ENCODE measurements at places on chromosomes 11 and 22.

GRCh38 chr11:111514216-111515031, at the start of gene HOATZ:
TSS of gene HOATZ (plus strand) at chr11:111514778. CDS start at chr11:111514785, 7 bp downstream.
- no peak for DNase-seq

- no peak for DNase-seq
Measured at GRCh38 chr11:95849087-95849825, 59.0 kb downstream of the CEP57 start.

GRCh38 chr11:19903620-19904069, 191.0 kb downstream of the NAV2 start:
- no peak for DNase-seq

DNA sequence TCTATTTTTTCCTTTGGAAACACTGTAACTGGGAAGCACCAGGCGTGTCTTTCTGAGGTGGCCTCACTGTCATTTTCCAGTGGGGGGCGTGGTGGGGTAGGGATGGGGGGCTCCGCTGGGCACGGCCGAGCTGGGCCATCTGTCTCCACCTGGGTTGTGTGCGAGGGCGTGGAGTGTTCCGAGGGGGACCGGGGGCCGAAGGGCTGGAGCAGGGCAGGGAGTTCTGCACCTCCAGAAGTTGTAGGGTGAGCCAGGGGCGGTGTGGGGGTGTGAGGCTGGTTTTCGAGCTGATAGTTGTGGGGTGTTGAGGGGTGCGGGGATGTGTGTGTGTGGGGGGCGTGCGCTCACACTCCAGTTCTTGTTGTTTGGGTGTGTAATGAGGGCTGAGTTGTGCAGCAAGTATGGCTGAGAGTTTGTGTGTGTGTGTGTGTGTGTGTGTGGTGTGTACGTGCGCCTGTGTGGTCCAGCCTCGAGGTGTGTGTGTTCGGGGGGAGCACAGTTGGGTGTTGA, 10.8 kb downstream of the YPEL4 start:
- DNase-seq: no peak

DNA sequence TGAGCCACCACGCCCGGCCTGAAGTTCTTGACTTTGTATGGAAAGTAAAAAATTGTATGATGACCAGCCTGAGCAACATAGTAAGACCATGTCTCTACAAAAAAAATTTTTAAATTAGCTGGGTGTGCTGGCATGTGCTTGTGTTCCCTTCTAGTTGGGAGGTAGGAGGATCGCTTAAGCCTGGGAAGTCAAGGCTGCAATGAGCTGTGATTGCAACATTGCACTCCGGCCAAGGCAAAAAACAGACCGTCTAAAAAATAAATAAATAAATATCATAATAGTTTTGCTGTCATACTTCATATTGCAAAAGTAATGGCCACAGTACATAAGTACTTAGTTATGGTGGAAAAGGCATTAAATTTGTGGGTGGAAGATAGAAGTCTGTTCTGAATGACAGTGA, 3.4 kb downstream of the AGBL2 start:
- no peak for DNase-seq

DNA sequence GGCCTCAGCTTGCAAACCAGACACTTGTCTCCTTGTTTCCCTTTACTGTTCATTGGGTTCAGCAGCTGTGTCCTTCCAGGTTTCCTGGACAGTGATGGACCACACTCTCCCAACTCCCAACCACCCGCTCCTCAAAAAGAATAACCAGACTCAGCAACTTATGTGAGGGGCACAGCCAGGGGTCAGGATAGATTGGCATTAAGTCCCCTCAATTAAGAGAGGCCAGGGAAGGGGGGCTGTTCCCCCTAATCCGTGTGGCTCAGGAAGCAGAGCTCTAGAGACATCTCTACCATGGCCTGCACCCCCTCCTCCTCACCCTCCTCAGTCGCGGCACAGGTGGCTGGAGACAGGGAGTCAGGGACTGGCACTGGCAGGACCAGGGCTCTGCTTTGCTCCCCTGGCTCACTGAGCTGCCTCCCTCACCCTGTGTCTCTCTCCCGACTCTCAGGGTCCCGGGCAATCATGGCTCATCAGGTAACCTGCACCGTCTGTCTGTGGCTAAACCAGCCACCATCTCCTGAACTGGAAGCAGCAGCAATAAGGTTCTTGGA, 111.7 kb downstream of the ZNF280B start:
- DNase-seq: no peak

Measured in stimulated activated CD8-positive, alpha-beta memory T cell treated with anti-CD3 and anti-CD28 coated beads, Interleukin-7, amount 100 ng/mL, for 1 hour (primary cell).